ENCODE measurements at places on chromosomes 6 and 20.
A peak's percentile ranks its signal among the peaks of the same experiment; 100 is the strongest.

DNA sequence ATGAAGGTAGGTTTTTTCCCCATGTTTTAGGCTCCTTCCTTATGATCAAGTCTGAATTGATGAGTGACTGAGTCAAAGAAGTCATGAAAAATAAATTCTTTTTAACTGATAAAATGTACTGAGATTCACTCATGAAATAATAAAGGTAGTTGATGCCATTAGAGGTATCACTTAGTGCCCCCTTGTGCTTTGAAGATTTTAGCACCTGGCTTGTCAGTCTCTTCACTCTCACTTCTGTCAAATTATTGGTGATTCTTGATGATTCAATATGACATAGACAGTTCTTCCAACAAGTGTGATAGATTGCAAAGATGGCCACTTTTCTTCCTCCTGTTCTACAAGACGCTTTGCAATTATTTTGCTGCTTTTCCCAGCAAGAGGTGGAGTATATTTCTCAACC is 4.2 kb upstream of the DLK2 start:
- DNase-seq, result no peak

DNA sequence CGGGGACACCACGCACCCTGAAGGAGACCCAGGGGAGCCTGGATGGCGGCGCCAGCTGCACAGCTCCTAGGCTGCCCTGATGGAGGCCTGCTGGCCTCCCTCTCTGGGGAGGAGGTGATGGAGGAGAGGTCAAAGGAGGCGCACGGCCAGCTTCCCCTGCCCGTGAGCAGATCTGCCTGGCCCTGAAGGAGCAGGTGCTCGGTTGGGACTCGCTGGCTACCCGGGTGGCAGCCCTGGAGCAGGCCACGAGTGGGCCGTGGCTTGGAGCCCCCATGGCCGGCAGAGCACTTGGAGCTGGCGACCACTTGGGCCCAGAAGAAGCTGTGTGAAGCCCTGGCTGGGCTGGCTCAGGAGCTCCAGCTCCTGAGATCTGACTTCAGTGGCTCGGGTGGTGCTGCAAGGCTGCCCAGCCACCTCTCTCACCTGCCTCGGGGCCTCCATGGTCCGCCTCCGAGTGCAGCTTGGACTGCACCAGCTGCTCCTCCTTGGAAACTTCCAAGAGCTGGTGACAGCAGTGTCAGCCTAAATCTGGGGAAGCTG is 7.5 kb upstream of the RAET1E start:
- no peak for DNase-seq

GRCh38 chr6:170127151-170127550 is 163.7 kb downstream of the DLL1 start:
- no peak for DNase-seq

DNA sequence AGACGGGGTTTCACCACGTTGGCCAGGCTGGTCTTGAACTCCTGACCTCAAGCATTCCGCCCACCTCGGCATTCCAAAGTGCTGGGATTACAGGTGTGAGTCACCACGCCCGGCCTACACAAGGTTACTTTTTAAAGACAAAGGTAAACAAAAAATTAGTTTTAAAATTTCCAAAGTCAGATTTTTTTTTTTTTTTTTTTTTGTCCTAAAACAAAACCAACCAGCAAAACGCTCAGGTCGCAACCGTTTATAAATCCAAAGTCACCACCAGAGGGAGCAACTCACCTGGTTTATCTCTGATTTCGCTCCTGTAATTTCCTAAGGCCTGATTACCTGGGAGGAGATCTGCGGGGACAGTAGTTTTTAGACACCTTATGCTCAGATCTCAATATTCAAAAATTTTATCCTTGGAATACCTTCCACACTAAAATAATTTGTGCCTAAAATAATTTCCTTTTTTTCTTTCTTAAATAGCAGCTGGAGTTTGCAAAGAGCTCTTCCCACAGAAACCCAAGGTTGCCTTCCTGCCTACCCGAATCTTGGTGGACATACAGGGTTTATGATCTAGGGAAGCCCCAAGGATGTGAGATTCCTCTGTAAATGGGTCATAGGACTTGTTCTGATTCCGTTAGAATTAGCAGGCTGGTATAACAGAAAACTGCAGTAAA is 19.8 kb upstream of the TREM1 start:
- DNase-seq, result peak; percentile 22

DNA sequence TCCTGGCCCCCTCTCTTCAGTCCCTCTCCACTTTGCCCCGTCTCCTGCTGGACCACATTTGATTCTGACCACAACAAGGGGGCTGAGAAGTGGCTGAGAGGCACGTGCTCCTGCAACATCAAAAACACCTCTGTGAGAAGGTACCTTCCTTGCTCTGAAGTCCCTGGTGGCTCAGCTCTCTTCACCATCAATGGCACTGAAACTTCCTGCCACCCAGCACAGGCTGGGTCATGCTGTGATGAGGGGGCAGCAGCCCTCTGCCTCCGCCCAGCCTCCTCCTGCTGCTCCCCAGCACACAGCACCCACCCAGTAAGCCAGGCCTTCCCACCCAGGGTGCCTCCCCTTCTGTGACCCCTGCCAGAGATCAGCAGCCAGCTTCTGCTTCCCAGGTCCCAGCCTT is 10.3 kb downstream of the ZMYND8 start:
- DNase-seq, result no peak

GRCh38 chr6:105884426-105884825 is 201.7 kb upstream of the PRDM1 start:
- no peak for DNase-seq

- no peak for DNase-seq
Observed at GRCh38 chr6:37020381-37020780, 14.9 kb downstream of the FGD2 start.

GRCh38 chr6:5472571-5472970 is 211.3 kb downstream of the FARS2 start:
- no peak for DNase-seq

- no peak for DNase-seq
Observed at GRCh38 chr20:33902011-33902410, 90.9 kb downstream of the CHMP4B start.

DNA sequence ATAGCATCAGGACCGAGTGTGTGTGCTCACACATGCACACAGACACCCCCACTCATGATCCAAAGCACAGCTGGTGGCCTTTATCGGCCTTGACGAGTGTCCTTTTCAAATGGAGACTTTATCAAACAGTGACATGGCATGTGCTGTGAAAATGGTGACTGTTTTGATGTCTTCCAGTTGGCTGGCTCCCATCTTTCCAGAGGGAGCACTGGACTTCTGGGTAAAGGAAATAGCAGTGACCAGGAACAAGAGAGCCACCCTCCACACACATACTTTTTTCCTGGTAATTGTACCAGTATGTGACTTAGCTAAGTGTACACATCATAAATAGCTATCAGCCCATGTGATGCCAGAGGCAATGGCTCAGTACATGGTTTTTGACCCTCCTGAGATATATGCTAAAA is 52.7 kb downstream of the ZDHHC14 start:
- no peak for DNase-seq

- DNase-seq, result no peak
Observed at GRCh38 chr6:3405679-3406078, 51.2 kb downstream of the SLC22A23 start.

DNA sequence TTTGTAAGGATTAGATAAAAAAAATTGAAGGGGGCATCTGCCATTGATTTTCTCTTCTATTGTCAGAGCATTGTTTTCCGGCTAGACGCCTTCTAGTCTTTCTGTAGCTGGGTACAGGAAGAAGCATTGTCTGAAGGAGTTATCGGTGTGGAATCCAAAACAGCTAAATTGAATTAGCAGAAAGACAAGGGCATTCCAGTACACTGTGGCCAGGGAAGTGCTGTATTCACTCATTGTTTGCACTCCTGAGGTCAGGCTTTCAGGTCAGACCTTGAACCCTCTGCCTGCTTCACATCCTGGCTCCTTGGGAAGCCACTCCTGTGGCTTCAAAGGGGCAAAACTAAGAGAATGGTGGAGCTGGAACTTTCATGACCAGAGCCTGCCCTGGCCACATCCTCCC is 81.1 kb upstream of the SNAP25 start:
- no peak for DNase-seq

DNA sequence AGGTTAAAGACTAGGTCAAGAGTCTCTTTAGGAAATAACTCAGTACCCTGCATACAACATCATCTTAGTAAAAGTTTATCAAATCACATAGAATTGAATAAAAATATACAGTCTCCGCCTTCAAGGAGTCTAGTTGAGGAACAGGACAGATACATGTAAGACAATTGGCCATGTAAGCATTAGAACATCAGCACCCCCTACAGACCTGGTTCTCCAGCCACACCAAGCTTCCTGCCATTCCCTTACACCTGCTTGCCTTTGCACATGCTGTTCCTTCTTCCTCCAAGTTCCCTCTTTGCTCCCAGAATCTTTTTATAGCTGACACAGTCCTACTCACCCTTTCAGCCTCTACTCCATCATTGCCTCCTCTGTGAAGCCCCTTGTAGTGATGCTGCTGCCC is 187.8 kb upstream of the LRFN2 start:
- DNase-seq, result no peak

- no peak for DNase-seq
Observed at GRCh38 chr20:6941571-6941970, 174.1 kb downstream of the BMP2 start.

- peak; percentile 89 for DNase-seq
Observed at GRCh38 chr20:49700411-49701185, 13.1 kb downstream of the B4GALT5 start.

DNA sequence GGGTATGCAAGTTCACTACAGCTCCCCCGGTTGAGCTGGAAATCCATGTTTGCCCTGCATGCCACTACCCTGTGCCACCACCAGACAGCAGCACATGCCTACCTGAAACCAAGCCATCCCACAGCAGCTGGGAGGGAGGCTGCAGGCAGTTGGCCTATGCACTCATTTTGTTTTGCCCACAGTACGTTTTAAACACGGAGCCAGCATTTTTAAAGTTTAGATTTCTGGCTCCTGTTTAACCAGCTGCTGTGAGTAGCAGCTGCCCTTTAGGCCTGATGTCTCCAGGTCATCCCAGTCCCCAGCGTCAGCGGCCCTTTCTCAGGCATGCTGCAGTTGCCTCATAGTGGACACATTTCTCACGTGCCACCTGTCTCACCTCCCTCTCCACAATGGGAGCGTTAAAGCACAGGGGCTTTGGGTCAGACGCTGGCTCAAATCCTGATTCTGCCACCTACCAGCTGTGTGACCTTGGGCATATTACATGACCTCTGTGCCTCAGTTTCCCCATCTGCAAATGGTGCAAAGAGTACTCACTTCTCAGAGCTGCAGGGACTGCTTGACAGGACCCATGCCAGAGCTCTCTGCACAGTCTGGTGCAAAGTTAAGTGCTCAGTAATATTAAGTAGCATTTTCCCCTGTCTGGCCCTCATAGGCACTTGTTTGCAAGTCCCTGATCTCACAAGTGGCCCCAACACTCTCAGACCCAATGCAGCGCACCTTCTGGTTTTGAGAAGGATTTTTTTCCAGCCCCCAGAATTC is 8.2 kb upstream of the UBE2V1 start:
- peak; percentile 75 for DNase-seq

GRCh38 chr6:56364431-56364826 is 117.0 kb upstream of the COL21A1 start:
- DNase-seq, result no peak

GRCh38 chr6:147040121-147040910 is 163.9 kb upstream of the STXBP5 start:
- no peak for DNase-seq

DNA sequence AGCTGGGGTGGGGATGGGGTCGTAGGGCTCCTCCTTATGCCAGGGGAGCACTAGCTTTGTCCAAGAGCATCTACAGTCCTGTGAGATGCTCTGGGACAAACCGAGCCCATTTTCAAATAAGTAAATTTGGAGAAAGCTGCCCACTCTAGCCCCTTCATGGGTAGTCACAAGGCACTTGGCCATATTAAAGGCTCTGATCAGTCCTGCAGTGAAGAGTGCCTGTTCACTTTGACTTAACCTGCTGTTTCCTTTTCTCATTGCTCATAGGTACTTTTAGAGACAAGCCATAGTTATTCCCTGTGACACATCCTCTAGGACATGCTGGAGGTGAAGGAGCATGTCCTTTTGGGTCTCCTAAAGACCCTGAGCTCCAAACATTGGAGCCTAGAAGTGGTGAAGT is 38.4 kb downstream of the FAM110A start:
- no peak for DNase-seq

GRCh38 chr20:2005831-2006426 is 12.1 kb upstream of the PDYN start:
- DNase-seq, result peak; percentile 66

- no peak for DNase-seq
Observed at GRCh38 chr6:87914637-87915395, 132.8 kb upstream of the SPACA1 start.

GRCh38 chr20:51285684-51286083 is 256.8 kb downstream of the NFATC2 start:
- DNase-seq, result no peak

DNA sequence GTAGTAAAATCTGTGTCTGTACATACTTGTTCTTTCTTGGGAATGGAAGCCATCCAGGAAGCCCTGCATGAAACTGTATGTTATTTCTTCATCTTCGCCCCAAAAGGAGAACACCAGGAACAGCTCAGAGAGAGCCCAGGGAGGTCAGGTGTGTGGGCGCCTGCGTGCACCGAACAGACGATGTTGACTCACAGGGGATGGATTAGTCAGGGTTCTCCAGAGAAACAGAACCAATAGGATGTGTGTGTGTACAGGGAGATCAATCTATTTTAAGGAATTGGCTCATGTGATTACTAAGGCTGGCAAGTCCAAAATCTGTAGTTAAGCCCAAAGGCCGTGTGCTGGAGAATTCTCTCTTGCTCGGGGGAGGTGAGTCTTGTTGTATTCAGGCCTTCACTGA is 45.7 kb downstream of the RNASET2 start:
- DNase-seq, result peak; percentile 17

DNA sequence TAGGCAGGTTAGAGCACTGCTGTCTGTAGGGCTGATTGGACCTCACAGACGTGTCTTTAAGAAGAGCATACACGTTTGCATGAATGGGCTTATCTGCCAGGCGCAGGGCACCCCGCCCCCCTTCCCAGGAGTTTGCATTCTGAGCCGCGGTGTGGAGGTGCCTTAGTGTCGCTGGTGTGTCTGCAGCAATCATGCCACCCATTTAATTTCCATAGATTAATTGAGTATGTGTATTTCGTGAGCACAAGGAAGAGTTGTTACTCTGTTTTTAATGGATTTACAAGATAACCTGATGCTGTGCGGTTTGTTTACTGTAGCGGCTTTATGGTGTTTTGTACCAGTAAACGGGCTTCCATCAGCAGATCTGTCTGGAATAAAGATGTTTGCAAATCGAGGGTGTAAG is 107.7 kb downstream of the ZDHHC14 start:
- no peak for DNase-seq

GRCh38 chr6:48177786-48178185 is 66.8 kb upstream of the PTCHD4 start:
- no peak for DNase-seq

GRCh38 chr6:132028029-132028428 is 76.9 kb upstream of the CCN2 start:
- no peak for DNase-seq

GRCh38 chr6:7684843-7685242 is 41.1 kb upstream of the BMP6 start:
- DNase-seq, result no peak

- no peak for DNase-seq
Observed at GRCh38 chr20:57387945-57388371, 3.2 kb upstream of the RBM38 start.

- no peak for DNase-seq
Observed at GRCh38 chr6:53281518-53282215, 67.1 kb downstream of the ELOVL5 start.

All from RKO (cell line).